ENCODE measurements at places on chromosomes 2 and 18. TPM values are rescaled to one million over a fixed set of nuclear protein-coding genes. Genes with fewer than 3 reads are reported as not detected.
A peak's percentile ranks its signal among the peaks of the same experiment; 100 is the strongest.

- no peak overlapping the region for H3K4me3 ChIP-seq
- no peak for DNase-seq
- no peaks in the 10 kb centered on the region for H3K36me3 ChIP-seq
- H3K27ac ChIP-seq, result no peak overlapping the region
- H3K4me1 ChIP-seq, result no peaks in the 10 kb centered on the region
- H3K27me3 ChIP-seq, result no peaks in the 10 kb centered on the region
Measured at GRCh38 chr2:126507425-126507911, 148.5 kb upstream of the GYPC start.

GRCh38 chr2:145846982-145847381 is 1327.1 kb upstream of the ZEB2 start:
- H3K36me3 ChIP-seq, result no peaks in the 10 kb centered on the region
- no peaks in the 10 kb centered on the region for H3K4me1 ChIP-seq
- H3K27me3 ChIP-seq, result no peaks in the 10 kb centered on the region

SP5 gene
- 5.8 TPM for total RNA-seq

DNA sequence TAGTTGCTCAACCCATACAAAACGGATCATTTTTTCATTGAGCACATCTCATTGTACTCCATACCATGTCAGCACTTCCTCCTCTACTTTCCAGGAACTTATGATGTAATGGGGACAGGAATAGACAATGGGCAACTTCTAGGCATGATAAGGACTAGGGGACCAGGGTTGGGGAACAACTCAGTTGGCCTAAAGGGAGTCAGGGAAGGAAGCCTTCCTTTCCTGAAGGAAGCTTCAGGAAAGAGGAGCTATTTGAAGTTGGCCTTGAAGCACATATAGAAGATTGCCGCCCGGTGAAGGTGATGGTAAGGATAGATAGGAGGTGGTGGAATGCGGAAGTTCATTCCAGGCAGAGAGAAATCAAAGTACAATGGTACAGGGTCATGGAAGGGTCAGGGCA is 283.9 kb downstream of the SLC8A1 start:
- H3K27me3 ChIP-seq, result no peaks in the 10 kb centered on the region
- H3K27ac ChIP-seq, result no peak overlapping the region
- DNase-seq, result no peak
- H3K4me3 ChIP-seq, result no peak overlapping the region
- H3K4me1 ChIP-seq, result no peaks in the 10 kb centered on the region
- H3K36me3 ChIP-seq, result no peaks in the 10 kb centered on the region

CYP27A1 gene
- total RNA-seq, result 25.6 TPM

DNA sequence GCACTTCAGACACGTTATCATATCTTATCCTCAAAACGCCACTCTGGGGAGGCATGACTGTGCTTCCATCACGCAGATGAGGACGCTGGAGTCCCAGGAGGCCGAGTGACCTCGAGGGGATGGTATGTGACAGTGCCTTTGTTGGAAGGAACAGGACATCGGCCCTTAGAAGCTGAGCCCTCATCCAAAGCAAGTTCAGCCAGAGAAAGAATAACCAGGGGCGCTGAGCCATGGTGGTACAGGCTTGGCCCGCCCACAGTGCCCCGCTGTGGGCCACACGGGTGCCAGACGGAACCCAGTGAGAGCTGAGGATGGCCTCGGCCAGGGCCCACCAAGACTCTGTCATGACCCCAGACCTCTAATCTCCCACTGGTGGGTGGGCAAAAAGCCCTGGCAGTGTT is 31.3 kb downstream of the HS1BP3 start:
- H3K4me3 ChIP-seq, result no peak overlapping the region
- H3K27ac ChIP-seq, result peak overlapping the region; percentile 97
- no peak for DNase-seq
- H3K27me3 ChIP-seq, result no peaks in the 10 kb centered on the region

SERPINB4 gene
- total RNA-seq, result not detected

All from breast epithelium (tissue), 4 donors.